Mesothelial cell of epicardium (in vitro differentiated cells): ENCODE measurements at places on chromosomes 7 and 10. TPM values are rescaled to one million over a fixed set of nuclear protein-coding genes. Genes with fewer than 3 reads are reported as not detected.
A peak's percentile ranks its signal among the peaks of the same experiment; 100 is the strongest.

GRCh38 chr7:7315851-7316250 is 133.5 kb downstream of the C1GALT1 start:
- H3K27ac ChIP-seq: no peak overlapping the region
- no peak for DNase-seq
- no peaks in the 10 kb centered on the region for H3K27me3 ChIP-seq
- H3K4me1 ChIP-seq: no peaks in the 10 kb centered on the region
- H3K36me3 ChIP-seq: no peaks in the 10 kb centered on the region

DNA sequence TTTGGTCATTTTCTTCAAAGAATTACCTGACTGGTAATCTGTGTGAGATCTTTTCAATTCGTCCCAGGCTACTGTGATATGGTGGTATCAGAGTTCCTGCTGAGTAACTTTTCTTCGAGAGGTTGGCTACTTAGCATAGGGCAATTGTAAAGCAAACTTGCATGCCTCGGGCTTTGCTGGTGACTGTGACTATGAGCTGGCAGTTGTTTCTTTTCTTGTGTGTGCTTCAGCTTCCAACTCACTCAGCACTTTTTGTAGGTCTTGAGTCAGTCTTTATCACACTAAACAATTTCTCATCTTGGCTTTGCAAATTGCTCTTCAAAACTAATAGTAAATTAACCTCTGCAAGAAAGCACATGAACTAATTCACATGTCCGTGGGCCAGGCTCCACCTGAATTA is 44.3 kb downstream of the PRR15 start:
- no peaks in the 10 kb centered on the region for H3K27me3 ChIP-seq
- peaks cover 15% of the 10 kb centered on the region for H3K4me1 ChIP-seq
- no peak overlapping the region for H3K4me3 ChIP-seq
- peaks cover 2% of the 10 kb centered on the region for H3K36me3 ChIP-seq
- no peak overlapping the region for H3K27ac ChIP-seq

GALNT17 gene
- total RNA-seq: 2.7 to 3.2 TPM (median 2.9 TPM) in 3 replicates

GRCh38 chr7:140570120-140570519 is 70.5 kb downstream of the DENND2A start:
- H3K27ac ChIP-seq: peak overlapping the region; percentile 47
- no peak for DNase-seq
- H3K36me3 ChIP-seq: peaks cover 44% of the 10 kb centered on the region
- no peak overlapping the region for H3K4me3 ChIP-seq
- no peaks in the 10 kb centered on the region for H3K27me3 ChIP-seq

DNA sequence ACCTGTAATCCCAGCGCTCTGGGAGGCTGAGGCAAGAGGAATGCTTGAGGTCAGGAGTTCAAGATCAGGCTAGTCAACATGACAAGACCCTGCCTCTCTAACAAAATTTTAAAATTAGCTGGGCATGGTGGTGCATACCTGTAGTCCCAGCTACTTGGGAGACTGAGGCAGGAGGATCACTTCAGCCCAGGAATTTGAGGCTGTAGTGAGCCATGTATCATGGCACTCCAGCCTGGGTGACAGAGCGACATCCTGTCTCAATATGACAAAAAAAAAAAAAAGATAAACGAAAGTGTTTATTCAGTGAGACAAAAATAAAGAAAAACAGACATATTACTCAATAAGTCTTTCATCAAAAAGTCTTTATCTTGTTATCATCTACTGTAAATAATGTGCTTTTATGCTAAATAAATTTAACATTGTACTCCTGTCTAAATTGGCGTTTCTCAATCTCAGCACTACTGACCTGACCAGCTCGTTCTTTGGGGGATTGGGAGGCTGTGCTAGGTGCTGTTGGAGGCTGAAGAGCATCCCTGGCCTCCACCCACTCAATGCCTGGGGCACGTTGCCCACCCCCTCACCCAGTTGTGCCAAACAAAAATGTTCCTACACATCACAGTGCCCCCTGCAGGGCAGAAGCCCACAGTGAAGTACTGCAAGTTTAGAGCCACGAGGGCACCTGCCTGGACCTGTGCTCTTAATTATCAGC is 57.7 kb downstream of the NCAPG2 start:
- H3K27ac ChIP-seq: no peak overlapping the region
- H3K27me3 ChIP-seq: no peaks in the 10 kb centered on the region
- H3K36me3 ChIP-seq: peaks cover 3% of the 10 kb centered on the region
- H3K4me3 ChIP-seq: no peak overlapping the region

RNF148 gene
- total RNA-seq: 0.18 TPM in 1 of 3 replicates, not detected in the others

- no peaks in the 10 kb centered on the region for H3K27me3 ChIP-seq
- no peak overlapping the region for H3K27ac ChIP-seq
- no peak overlapping the region for H3K4me3 ChIP-seq
- peaks cover 2% of the 10 kb centered on the region for H3K4me1 ChIP-seq
- no peak for DNase-seq
These were observed 17.6 kb downstream of the LIMK1 start for GRCh38 chr7:74101061-74101681.
